CD4-positive, alpha-beta T cell treated with Interleukin-6 at 100 ng/mL for 8 hours (primary cell): ENCODE measurements at places on chromosomes 7 and 10.

GRCh38 chr7:20193873-20194272 lies 23.3 kb downstream of the MACC1 start:
- no peak for DNase-seq

DNA sequence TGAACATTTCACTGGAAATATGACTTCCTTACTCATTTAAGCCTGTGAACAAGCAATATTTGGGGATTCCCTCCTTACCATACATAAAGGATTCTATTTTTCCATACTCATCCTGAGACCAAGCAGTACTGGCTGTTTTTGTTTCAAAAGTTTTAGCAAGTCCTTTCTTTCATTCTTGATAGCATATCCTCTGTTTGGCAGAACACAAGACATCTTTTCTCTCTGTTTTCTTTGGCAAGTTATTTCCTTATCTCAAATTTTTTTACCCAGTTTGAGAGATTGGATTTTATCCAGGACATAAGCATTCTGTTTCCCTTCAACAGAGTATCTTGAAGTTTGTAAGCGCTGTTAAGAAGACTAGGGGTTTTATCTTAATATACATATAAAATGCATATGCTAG lies 3.0 kb upstream of the WASL start:
- DNase-seq: no peak

DNA sequence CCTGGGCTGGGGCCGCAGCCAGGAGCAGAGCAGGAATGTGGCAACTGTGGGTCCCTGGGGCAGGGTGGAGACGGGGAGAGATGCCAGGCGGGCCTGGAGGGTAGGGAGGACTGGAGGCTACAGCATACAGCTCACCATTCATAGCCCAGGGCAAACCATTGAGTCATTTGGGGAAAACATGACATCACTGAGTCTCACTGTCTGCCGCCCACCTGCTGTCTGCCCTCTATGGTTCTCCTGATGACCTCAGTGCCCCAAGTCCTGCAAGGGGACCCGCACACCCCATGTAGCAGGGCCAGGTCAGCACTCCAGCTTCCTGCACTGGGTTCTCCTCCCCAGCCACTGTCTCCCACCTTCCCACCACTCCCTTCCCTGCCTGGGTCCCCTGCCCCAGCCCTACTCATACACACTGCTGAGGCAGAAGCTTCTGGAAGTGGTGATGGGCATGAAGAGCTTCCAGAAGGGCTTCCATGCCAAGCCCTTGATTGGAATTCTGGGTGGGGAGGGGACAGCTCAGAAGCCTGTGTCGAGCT lies 10.4 kb downstream of the CHST3 start:
- DNase-seq: no peak

DNA sequence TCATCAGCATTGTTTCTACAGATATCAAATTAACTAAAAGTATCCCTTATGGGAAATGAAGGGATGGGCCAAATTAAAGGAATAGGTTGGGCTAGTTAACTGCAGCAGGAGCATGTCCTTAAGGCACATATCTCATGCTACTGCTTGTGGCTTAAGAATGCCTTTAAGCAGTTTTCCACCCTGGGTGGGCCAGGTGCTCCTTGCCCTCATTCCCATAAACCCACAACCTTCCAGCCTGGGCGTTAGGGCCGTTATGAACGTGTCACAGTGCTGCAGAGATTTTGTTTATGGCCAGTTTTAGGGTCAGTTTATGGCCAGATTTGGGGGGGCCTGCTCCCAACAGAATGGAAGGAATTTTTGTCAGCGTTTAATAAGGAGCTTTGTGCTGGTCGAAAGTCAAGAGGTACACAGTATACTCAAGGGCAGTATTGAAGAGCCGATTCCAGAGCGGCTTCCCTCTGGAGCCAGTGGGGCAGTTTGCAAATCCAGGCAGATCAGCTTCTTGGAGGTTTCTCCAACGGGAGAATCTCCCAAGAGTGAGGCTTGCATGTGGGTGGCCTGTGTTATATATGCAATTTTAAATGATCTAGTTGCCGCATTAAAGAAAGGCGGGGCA lies 7.7 kb downstream of the PFKP start:
- no peak for DNase-seq

DNA sequence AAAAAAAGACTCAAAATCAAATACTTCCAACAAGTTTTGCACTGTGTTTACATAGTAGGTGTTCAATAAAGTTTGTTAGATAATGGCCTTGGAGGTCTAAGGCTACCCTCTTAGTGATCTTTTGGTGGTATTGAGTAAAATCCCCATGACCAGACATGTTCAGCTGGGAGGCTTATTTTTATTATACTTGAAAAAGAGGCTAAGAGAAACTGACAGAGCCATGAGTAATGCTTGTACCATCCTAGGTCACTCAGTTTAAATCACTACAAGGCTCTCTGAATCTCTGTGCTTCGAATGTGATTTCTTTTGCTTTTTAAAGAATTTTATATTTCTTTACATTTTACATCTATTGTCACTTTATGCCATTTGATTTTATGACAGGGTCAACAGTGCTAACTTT lies 90.5 kb downstream of the TWIST1 start:
- no peak for DNase-seq

DNA sequence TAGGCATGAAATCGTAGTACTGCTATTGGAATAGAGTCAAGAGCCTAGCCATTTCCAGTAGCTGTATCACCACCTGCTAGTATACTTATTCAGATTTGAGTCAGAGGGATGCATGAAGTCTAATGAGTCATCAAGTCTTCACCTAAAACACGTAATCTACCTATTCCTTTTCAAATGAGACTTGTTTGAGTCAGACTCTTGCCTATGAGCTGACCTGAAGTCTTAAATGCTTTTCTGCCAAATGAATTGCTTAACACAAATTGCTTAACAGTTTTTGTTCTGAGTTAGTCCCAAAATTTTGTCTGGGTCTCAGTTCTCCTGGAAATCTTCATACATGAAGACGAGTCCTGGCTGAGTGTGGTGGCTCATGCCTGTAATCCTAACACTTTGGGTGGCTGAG lies 165.2 kb downstream of the GNAT3 start:
- DNase-seq: no peak

GRCh38 chr7:36605261-36606051 lies 118.8 kb downstream of the AOAH start:
- DNase-seq: no peak

DNA sequence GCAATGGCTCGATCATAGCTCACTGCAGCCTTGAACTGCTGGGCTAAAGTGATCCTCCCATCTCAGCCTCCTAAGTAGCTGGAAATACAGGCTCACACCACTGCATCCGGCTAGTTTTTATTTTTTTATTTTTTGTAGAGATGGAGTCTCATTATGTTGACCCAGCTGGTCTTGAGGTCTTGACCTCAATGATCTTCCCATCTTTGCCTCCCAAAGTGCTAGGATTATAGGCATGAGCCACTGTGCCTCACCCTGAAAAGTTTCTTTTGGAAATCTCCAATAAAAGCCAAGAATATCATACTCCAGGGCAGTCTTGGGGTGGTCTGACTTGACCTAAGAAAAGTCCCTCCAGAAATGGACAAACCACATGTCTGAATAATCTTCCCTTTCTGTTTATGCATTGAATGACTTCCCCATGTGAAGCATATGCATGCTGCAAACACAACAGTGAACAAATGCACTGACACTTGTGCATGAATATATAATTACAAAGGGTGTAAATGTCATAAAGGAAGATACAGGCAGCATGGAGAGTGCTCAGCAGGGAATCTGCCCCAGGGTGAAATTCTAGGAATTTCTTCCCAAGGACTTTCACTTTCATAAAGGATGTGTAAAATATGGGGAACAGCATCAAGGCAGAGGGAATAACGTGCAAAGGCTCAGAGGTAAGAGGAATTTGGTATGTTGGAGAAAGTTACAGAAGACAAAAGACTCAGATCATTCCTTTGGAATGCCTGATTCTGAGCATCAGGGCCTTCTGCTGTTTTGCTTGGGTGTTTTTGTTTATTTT lies 142.4 kb upstream of the LYZL1 start:
- no peak for DNase-seq

- DNase-seq: no peak
These were observed 179.7 kb downstream of the CFTR start for GRCh38 chr7:117659531-117660011.

GRCh38 chr10:117680601-117681000 lies 138.1 kb downstream of the EMX2 start:
- no peak for DNase-seq

DNA sequence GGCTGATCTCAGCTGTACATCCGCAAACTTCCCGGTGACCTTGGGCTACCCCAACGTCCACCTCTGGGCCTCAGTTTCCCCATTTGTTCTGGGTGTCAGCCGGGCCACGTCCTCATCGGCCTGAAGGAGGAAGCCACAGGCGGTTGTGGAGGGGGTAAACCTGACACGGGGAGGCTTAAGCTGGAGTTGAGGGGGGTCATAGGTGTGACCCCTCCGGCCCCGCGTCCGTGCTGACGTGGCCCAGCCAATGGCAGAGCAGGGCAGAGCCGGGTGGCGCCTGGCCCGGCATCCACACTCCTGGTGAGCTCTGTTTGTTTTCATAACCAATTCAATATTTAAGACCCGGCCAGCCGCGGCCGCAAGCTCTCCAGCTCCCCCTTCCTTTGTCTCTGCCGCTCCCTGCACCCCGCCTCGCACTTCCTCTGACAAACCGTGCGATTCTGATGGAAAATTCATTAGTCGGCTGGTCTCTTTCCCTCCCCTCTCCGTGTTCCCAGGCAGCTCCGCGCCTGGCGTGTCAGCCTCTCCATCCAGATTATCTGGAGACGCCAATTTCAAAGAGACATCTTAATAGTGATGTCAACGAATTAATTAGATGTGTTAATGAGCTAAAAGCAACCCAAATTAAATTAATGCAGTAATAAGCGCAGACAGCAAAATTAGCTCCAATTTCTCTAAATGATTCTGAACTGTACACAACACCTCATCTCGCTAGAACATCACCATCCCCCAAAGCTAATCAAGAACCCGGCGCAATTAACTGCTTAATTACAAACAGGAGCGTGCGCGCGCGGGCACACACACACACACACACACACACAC lies 55.4 kb downstream of the MICALL2 start:
- DNase-seq: no peak

DNA sequence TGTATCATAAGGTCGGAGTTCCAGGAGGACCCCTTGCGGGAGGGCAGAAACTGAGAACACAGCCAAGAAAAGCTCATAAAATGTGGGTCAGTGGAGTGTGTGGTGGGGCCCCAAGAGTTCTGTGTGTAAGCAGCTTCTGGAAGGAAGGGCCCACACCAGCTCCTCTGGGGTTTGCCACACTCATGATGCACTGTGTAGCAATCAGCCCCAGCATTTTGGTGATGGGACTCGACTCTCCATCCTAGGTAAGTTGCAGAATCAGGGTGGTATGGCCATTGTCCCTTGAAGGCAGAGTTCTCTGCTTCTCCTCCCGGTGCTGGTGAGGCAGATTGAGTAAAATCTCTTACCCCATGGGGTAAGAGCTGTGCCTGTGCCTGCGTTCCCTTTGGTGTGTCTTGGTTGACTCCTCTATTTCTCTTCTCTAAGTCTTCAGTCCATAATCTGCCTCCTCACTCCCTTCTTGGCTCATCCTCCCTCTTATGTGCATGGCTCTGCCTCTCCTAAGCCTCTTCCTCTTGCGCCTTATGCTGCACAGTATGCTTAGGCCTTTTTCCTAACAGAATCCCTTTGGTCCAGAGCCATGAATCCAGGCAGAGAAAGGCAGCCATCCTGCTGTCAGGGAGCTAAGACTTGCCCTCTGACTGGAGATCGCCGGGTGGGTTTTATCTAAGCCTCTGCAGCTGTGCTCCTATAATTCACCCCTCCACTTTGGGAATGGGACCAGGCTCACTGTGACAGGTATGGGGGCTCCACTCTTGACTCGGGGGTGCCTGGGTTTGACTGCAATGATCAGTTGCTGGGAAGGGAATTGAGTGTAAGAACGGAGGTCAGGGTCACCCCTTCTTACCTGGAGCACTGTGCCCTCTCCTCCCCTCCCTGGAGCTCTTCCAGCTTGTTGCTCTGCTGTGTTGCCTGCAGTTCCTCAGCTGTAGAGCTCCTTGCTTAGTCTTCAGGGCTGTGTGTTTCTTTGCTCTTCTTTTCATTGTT lies 17.8 kb downstream of the PRSS2 start:
- peak; percentile 34 for DNase-seq

- DNase-seq: no peak
These were observed 18.7 kb downstream of the CLIP2 start for GRCh38 chr7:74307738-74308505.

DNA sequence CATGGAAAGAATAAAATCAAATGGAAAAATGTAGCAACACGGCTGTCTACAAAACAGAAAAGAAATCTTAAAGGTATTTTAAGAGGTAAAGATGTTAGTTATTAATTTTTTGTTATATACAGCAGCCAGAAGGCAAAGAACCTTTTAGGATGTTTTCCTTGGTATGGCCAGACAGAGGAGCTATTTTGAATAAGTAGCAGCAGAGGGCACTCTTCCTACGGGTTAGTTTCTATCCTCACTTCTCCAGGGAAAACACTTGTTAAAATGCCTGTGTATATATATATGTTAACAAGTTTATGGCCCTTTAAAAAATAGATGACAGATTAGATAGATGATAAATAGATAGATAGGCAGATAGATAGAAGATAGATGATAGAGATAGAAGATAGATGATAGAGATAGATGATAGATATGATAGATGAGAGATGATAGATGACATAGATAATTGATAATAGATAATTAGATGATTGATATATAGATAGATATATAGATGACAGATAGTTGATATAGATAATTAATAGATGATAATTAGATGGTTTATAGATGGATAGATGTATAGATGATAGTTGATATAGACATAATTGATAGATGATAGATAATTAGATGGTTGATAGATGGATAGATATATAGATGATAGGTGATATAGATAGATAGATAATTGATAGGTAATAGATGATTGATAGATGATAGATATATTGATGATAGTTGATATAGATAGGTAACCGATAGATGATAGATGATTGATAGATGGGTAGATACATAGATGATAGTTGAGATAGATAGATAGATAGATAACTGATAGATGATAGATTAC lies 57.8 kb upstream of the WIPF3 start:
- no peak for DNase-seq

GRCh38 chr10:126806498-126806897 lies 98.7 kb upstream of the DOCK1 start:
- DNase-seq: no peak

DNA sequence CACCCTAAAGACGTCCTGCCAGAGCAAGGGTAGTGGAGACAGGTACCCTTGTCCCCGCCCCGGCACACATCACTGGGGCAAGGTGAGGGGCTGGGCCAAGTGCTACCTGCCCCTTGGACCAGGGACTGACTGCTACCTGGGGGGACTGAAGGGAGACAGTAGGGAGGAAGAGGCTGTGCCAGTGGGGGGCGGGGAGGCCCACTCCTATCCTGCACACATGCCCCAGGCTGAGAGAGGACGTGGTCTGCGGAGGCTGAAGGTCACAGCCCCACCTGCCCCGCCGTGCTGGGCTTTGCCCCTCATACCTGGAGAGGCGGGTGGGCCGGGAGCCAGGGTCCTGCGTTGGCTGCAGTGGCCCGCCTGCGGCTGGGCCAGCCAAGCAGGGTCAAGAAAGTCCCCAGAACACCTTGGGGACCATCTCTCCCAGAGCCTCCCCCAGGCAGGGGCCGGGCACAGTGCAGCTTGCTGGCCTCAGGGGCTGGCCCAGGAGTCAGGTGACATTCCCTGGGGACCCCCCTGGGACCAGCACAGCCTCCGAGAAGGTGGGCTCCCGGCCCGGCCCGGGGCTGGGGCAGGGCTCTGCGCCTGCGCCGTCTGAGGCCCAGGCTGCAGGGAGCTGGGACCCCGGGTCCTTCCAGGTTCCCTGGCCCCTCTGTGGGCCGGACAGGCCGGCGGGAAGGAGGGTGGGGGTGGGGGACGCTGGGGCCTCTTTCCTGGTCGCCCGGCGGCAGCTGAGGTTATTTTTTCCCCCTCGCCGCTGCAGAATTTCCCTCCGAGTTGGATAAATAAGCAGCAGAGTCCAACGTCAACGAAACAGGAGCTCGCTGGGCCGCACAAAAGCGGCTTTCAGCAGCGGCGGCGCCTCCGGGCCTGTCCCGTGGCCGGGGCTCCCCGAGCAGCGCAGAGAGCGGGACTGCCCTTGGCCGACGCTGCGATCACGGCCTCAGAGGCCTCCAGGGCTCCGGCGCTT lies 9.8 kb upstream of the FZD9 start:
- DNase-seq: no peak
